ENCODE measurements at places on chromosomes 3 and 15.

GRCh38 chr3:122052968-122053367, 2.2 kb upstream of the CD86 start:
- no peak for DNase-seq

DNA sequence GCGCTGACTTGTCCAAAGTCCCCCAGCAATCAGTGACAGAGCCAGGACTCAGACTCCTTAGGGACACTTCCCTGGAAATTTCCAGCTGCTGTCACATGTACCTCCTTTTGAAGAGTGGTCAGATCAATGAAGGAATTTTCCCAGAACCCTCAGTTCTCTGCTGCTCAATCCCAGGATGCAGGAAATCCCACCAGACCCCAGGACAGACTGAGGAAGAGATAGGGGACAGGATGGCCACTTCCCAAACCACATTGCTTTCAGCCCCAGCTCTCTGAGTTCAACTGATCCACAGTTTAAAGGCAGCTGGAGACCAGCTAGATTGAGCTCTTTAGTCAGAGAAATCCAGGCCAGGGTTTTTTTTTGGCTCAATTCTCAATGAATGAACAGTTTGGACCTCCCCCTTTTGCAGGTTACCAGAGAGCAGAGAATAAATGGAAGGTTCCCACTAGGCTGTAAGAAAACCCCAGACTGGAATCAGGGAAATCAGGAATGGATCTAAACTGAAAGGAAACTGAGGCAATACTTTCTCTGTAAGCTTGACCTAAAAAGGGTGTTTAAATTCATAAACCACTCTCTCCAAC, 1.5 kb downstream of the CYP1A1 start:
- peak; percentile 70 for DNase-seq

DNA sequence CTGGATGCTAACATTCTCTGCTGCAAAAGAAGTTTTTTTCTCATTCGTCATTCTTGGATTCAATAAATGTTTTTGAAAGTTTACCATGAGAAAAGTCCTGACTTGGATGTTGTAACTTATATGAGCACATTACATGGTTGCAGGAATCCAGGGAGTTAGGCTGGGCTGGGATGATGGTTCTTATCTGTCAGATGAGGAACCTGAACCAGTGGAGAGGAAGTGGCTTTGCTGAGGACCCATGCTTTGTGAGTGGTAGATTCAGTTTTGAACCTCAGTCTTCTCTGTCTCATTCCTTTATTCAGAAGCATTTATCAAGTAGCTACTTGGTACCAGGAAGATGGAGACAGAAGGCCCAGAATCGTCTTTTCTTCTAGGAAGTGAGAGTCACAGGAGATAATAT, 3.7 kb upstream of the GASK1A start:
- no peak for DNase-seq

DNA sequence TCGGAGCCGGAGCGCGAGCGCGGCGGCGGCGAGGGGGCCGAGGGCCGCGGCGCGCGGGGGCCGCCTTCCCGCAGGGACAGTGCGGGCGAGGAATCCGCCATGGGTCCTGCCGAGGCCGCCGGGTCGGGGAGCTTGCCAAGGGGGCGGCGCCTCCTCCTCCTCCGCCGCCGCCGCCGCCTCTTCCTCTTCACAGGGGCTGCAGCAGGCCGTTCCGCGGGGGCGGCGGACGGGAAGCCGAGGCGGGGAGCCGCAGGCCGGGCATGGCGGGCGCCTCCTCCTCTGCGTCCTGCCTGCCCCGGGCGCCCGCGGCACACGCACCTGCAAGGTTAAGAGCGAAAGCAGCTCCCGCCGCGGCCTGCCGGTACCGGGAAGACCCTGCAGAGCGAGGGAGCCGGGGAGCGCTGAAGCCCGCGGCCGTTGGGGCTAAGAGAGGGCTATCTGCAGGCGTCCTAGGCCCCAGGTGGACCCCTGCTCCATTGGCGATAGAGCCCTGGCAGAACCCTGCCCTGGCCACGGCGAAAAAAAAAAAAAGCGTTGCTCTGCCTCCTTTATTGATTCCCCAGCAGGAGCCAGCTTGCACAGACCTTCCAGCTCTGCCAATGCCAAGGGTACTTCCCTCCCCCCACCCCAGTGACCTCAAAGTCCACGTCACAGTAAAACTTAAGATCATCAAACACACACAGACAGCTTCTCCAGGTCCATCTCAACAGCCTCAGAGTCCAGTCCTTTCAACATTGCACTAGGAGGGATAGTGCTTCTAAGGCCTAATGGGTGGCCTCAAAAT, at the start of gene LYSMD2:
Gene LYSMD2, minus strand, starts transcription at position 134 of the 784 bp plus-strand sequence. Its CDS starts 33 bp downstream, at position 101.
- peak; percentile 55 for DNase-seq

DNA sequence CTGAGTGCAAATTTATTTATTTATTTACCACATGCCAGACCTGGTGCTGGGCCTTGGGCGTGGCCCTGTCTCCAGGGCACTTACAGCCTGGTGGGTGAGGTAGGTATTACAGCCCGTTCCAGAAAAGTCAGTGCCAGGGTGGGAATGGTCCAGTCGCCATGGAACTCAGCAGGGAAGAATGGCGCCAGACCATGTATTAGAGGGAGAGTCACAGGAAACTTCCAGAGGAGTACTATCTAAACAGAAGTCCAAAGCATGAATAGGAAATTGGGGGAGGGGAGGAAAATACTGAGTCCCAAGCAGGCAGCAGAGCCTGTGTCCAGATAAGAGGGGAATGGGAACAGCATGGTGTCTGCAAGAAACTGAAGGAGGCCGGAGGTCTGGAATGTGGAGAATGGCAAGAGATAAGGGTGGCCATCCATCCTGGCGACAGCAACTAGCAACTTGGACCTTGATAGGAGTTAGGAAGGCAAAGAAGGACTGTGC, 27.0 kb downstream of the SH3BP5 start:
- DNase-seq, result peak; percentile 2

- no peak for DNase-seq
These were observed 2.2 kb downstream of the PLSCR1 start for GRCh38 chr3:146542179-146542578.

DNA sequence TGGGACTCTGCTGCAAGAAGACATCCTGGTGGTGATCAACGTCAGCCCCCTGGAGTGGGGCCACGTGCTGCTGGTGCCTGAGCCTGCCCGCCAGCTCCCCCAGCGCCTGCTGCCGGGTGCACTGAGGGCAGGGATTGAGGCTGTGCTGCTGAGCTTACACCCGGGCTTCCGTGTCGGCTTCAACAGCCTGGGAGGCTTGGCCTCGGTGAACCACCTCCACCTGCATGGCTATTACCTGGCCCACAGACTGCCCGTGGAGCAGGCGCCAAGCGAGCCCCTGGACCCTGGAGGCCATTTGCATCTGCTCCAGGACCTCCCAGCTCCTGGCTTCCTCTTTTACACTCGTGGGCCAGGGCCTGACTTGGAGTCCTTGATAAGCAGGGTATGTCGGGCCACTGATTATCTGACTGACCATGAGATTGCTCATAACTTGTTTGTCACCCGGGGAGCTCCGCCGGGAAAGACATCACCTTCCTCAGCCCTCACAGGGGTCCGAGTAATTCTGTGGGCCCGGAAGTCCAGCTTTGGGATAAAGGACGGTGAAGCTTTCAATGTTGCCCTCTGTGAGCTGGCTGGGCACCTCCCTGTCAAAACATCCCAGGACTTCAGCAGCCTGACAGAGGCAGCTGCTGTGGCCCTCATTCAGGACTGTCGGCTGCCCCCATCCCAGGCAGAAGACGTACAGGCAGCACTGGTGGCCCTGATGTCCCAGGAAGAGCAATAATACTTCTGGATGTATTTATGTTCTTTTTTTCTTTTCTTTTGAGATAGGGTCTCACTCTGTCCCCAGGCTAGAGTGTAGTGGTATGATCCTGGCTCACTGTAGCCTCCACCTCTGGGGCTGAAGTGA, 7.6 kb downstream of the GDPGP1 start:
- DNase-seq, result no peak

GRCh38 chr3:89395456-89395855, 288.0 kb downstream of the EPHA3 start:
- no peak for DNase-seq

- no peak for DNase-seq
These were observed 56.0 kb downstream of the CNTN4 start for GRCh38 chr3:2154621-2155020.

DNA sequence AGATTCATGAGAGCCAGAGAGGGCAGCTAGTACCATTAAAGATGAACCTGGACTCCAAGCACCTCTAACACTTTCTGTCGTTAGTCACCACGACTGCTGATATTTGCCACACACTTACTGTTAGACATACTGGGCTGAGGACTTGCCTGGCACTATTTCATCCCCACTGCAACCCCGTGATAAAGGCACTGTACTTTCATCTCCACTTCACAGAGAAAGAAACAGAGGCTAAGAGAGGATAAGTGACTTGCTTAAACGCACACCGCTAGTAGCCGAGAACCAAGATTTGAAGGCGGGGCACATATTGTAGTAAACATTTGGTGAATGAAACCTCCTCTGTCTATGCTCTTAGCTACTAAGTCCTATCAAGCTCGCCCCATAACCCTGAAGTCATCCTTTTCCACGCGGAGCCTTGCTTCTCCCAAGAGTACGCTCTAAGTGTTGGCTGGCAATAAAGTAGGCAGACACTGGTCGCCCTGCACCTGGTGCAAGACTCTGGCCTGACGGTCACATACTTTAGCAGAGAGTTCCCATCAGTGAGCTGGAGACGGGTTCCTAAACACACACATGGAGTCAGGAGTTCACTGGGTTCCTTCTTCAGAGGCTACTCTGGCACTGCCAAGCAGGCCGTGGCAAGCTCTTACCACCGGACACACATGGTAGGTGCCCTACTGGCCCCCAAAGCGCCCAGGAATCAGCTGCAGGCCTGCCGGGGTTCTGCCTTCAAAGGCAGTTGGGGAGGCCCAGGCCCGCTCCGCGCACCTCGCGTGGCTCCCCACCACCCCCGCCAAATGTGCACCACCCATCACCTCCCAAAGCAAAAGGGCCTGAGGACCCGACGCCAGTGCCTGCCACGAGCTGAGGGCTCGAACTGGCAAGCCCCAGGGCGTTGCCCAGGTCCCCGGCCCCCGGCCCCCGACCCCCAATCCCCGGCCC, 951 bp downstream of the POMGNT2 start:
- DNase-seq, result no peak

- no peak for DNase-seq
These were observed 19.5 kb upstream of the TRANK1 start for GRCh38 chr3:36964331-36964730.

DNA sequence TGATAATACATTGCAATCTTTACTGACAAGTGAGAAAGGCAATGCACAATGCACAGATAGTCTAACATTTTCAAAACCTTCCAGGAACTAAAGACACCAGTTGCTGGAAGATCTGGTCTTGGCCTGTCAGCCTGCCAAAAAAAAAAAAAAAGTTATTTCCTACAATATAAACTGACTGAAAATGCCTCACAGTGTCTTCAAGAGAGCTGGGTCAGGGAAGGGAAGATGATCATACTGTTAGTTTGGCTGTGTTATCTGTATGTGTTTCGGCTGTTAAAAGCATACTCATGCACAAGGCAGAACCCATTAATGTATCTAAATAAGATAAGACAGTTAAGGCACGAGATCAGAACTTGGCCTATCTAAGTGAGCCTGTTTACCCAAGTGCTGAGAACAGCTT, 673.4 kb downstream of the MECOM start:
- DNase-seq, result no peak

GRCh38 chr3:54481606-54482365, 359.4 kb downstream of the CACNA2D3 start:
- DNase-seq, result no peak

DNA sequence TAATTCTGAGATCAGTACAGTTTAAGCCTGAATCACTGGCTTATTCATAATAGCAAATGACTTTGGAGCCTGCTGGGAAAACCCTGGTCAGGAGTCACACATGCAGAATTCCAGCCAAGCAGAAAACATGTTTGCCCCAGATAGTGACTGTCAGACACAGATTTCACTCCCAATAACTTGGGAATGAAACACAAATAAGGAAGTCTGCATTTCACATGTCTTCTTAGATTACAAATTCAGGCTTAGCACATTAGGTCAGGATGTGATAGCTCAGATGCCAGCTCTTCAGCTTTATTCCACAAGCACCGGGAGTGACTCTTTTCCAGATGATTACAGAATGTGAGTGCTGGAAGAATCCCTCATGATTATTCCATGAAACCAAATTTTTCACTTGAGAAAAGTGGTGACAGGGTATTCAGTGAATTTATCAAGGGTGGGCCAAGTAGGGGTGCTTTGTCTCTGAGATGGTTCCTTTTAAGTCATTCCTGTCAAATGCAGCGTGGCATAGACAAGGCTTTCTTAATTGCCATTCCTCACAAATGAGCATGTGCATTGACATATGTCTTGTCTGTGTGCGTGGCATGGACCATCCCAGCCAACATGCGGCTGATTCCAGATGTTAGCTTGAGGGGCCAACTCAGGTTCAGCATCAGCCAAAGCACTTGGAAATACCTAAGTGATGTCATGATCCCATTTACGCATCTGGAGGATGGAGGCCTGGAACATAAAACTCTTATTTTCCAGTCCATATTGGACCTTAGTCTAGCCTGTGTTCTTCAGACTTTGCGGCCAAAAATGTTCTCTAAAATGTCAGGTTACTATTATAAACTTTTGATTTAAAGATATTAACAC, 191.0 kb downstream of the EPHB1 start:
- DNase-seq, result no peak

- DNase-seq, result peak; percentile 20
These were observed 162.9 kb downstream of the ITPR1 start for GRCh38 chr3:4656059-4656458.

DNA sequence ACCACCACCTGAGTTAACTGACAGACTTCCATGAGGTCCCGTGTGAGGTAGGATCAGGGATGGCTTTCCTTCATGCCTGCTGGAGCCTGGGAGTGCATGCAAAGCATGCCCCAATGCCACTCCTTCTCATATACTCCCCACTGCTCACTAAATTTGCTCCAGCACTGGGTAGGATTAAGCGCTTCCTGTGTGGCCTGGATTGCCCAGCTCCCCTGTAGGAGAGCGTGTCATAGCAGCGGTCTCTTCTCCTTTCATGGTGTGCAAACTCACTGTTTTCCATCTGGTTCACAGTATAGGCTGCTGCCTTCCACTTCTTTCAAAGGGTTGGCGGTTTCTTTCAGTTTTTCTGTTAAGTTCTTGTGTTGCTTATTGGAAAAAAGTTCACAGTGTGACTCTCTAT, 34.1 kb upstream of the ABI3BP start:
- DNase-seq, result no peak

DNA sequence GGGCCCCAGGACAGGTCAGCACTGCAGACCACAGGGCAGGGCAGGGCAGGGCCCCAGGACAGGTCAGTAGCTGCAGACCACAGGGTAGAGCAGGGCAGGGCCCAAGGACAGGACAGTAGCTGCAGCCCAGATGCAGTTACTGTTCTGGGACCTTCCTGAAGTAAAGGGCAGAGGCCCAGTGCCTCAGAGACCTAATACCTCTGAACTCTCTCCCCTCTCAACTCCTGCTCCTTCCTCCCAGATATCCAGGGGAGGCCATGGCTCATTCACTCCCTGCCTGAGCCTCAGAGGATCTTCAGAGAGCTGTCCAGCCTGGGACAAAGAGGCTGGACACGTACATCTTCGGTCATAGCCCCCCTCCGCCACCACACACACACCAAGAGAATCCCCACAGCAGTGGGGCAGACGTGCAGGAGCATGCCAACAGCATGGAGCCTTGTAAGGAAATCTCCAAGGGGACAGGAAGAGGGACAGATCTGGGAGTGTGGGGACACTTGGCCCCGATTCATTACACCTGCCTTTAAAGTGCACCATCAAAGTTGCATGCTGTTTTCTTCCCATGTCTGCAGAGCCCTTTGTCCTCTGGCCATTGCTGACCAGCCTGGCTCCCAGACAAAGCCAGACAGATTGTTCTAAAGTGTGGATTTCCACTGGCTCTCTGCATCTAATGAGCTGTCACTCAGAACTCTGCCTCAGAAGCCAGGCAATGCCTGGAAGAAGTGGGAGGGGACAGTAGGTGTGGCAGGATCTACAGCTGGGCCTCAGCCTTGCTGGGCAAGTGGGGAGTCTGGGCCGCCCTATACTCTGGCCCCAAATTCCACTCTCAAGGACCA, 24.2 kb upstream of the BUB1B start:
- no peak for DNase-seq

- no peak for DNase-seq
These were observed 31.4 kb downstream of the FNDC3B start for GRCh38 chr3:172070802-172071201.

All from NCI-H524 (cell line).